Hematopoietic multipotent progenitor cell treated with erythropoietin and hydrocortisone succinate and interleukin-3 and kit ligand, for 4 days (in vitro differentiated cells): ENCODE measurements at places on chromosomes 11 and 22.

- no peak for DNase-seq
These were observed 11.0 kb downstream of the POU2AF3 start for GRCh38 chr11:111309215-111309915.

DNA sequence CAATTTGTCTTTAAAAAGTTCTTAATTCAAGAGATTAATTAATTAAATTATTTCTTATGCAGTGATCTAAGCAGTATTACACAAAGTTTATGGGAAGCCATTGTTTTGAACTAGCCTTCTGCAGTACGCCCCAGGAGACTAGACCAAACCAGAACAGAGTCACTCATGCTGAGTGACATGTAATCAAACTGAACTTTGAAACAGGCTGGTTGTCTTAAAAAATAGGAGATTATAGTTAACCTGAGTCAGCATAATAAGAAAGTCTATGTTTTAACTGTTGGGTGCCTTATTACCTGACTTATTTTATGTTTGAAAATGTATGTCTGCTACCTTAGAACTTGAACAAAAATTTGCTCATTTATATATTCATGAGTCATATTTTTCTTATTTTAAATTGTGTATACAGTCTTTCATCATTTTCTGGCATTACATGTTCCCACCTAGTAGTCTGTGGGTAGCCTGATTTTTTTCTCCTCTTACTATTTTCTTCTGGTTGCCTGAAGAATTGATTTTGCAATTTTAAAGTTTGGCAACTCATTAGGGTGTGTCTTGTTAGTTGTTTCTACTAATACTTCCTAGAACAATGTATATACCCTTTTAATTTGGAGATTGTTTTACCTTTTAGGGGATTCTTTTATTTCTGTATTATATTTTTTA, 161.4 kb downstream of the AASDHPPT start:
- no peak for DNase-seq

GRCh38 chr11:79255965-79256364, 184.9 kb downstream of the TENM4 start:
- no peak for DNase-seq

DNA sequence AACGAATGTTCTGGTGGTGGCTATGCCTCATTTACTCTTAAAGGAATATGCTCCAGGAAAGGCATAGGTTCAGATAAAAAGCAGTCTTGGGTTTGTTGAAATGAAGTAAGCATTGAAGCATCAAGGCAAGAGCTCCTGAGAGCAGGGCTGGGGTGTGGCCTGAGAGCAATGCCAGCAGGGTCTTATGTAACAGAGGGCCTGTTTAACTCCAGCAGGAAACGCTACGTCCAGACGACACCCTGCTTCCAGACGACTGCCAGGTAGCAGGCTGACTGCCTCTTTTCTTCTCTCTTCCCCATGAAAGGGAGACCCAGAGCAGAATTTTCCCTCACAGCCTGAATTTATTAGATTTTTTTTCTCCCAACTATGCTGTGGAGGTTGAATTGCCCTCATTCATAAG, 127.2 kb upstream of the SLC5A12 start:
- DNase-seq: no peak

DNA sequence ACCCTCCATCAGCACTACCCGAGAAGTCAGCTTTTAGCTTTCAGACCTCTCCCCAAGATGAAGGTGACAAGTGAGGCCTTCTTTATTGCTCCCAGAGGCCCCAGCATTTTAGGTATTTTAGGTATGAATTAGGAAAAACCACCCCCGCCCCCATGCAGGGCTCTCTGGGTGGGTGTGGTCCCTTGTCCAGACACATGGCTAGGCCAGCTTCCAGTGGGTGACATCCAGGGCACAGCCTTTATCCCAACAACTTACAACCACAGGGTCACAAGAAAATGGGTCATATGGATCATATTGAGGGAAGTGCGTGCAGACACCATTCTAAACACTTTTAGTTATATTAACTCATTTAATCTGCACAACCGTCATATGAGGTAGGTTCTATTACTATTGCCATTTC, 42.1 kb downstream of the RIBC2 start:
- no peak for DNase-seq

DNA sequence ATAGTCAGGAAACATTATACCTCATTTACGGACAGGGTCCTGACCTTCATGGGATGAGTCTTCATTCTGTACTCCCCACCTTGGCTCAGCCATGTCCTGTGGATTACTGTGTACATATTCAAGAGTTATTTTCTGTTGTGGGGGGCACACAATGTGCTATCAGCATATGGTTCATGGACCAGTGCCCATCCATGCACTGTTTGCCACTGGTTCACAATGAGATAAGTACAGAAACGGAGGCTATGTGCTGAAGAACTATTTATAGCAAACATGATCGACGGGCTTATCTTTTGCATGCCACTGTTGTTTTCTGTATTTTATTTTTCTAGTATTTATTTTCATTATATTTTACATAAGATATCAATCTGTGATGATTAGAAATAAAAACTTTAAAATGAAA, 56.4 kb upstream of the CCDC89 start:
- no peak for DNase-seq

GRCh38 chr11:79336797-79337517, 103.9 kb downstream of the TENM4 start:
- DNase-seq: no peak

- DNase-seq: no peak
These were observed 249.2 kb downstream of the DLG2 start for GRCh38 chr11:85377901-85378300.

DNA sequence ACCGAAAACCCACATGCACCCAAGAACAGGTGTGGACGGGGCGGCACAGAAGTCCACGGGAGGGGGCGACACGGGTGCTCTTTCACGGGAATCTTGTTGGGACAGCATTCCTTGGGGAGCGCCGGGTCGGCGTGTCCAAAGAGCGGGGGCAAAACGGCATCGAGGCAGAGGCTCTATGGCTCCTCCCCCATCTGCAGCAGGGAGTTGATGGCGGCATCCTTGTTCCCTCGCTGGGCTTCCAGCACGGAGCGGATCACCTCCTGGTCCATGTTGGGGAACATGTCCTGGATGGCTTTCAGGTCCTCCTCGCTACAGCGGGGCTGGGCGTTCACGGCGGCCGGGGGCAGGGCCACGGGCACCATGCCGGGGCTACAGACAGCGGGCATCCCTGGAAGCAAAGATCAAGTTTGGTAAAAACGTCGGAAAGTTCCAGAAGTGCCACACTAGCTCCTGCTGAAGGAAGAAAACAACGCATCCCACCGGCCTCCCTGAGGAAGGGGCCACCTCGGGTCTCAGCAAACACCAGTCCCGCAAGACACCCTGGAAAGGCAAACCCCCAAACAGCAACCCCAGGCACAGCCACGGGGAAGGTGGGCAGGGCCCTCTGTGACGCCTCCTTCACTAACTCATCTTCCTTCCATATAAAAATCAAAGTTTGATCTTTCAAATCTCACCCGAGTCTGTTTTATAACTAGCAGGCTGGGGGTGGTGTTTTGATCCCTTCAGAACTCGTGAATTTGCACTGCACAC, 32.4 kb downstream of the TOLLIP start:
- no peak for DNase-seq

GRCh38 chr11:96188243-96189006, 154.6 kb downstream of the MAML2 start:
- peak; percentile 13 for DNase-seq

- DNase-seq: peak; percentile 78
These were observed 15.9 kb upstream of the GLYATL1 start for GRCh38 chr11:58923300-58923788.

GRCh38 chr22:41085842-41086241, 6.5 kb upstream of the EP300 start:
- no peak for DNase-seq

- DNase-seq: no peak
These were observed 66.0 kb downstream of the MICAL2 start for GRCh38 chr11:12176410-12176809.

DNA sequence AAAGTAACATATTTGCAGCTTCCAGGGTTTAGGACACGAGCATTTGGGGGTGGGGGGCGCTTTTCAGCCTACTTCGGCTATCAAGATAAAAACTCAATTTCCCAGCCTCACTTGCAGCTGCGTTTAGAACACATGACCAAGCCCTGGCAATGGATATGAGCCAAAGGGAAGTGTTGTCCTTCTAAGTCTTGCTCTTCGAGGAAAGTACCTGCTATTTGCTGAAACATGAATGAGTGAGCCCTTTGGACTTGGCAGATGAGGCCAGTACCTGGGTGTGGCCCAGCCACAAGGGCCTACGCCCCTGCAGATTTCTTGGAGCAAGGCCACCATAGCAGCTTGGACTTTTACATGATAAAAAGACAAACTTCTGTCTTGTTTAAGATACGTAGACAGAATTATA, 60.2 kb upstream of the SORL1 start:
- peak; percentile 85 for DNase-seq

DNA sequence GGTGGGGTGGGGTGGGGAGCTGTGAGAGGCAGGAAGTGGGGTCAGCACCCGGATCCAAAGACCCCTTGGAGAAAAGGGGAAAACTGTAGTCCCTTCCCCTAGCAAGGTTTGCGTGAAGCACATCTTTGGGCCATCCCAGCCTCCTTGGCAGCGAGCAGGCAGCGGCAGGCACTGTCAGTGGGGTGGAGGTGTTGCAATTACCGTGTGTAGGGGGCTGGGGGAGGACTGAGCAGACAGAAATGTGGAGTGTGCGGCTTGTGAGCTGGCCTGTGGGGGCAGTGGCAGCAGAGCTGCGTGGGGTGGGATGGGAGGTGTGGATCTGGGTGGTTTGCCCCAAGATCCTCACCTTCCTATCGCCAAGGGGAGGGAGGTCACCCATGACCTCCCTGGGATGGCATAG, 16.4 kb downstream of the DAGLA start:
- peak; percentile 28 for DNase-seq

- peak; percentile 82 for DNase-seq
These were observed 912 bp downstream of the PTPRCAP start for GRCh38 chr11:67436459-67437081.

- no peak for DNase-seq
These were observed 907 bp downstream of the SLC15A3 start for GRCh38 chr11:60950933-60951605.

DNA sequence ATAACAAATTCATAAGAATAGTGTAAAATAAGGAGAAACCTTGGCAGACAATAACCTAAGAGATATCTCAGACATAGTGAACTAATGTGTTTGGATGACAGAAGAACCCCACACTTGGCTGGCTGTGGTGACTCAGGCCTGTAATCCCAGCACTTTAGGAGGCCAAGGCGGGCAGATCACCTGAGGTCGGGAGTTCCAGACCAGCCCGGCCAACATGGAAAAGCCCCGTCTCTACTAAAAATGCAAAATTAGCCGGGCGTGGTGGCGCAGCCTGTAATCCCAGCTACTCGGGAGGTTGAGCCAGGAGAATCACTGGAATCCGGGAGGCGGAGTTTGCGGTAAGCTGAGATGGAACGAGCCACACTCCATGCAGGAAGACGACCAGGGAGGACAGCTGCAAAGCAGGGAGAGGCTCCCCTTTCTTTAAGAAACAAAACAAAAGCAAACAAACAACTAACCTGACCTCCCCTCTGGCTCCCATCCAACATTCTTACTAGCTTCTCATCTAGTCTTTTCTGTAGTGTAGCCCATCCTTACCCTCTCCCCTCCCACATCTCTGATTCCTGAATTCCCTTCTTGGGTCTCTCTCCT, 84.2 kb downstream of the ZNF280B start:
- no peak for DNase-seq

GRCh38 chr11:61602775-61603569, 22.1 kb upstream of the SYT7 start:
- no peak for DNase-seq

DNA sequence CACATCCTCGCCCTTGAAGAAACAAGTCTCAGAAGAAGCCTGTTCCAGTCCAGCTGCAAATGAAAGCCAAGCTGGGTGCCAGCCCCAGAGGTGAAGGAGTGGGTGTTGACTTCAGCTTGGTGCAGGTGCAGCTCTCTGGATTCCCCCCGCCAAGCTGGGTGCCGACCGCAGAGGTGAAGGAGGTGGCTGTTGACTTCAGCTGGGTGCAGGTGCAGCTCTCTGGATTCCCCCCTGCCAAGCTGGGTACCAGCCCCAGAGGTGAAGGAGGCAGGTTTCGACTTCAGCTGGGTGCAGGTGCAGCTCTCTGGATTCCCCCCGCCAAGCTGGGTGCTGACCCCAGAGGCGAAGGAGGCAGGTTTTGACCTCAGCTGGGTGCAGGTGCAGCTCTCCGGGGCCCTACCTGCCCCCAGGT, 1234.0 kb downstream of the TBC1D22A start:
- no peak for DNase-seq

DNA sequence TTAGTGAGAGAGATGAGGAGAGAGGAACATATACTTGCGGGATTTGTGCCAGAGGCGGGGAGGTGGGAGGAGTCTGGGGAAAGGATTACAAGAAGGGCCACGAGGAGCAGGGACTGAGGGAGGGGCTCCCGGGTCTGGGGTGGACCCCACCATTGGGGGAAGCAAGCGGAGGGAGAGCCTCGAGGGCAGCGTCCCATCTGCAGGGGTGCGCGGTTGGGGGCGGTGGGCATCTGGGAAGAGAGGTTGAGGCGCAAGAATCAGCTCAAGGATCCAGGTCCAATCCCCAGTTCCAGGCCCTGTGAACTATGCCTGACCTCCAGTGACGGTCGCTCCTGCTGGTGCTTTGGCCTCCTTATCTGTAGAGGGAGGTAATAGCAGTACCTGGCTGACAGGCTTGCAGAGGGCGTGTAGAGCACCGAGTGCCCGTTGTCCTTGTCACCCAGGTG, 38.0 kb downstream of the ADAMTS15 start:
- DNase-seq: no peak

GRCh38 chr11:118689503-118689851, 10.0 kb upstream of the TREH start:
- DNase-seq: no peak

- DNase-seq: no peak
These were observed 62.1 kb downstream of the FAT3 start for GRCh38 chr11:92286709-92287108.

- DNase-seq: no peak
These were observed 33.0 kb upstream of the CCDC188 start for GRCh38 chr22:20183823-20184222.
